Activated CD4-positive, alpha-beta T cell treated with anti-CD3 and anti-CD28 coated beads, Interleukin-2, amount 50 U/mL, for 48 hours (primary cell): ENCODE measurements at places on chromosomes 1 and 21.

DNA sequence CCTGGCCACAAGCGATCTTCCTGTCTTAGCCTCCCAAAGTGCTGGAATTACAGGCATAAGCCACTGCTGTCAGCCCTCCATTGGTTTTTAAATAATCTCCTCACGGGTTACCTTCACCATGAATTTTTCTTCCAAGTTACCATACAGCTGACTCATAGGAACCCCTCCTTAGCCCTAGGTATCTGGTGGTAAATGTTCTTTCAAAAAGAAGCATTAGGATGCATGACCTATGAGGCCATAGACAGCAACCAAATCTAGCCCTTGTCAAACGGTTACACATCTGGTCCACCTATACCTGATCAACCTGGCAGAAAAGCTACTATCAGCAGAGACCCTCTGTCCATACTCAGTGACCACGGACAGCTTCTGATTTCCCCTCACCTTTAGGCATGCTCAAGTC lies 12.7 kb upstream of the DEGS1 start:
- no peak for DNase-seq

DNA sequence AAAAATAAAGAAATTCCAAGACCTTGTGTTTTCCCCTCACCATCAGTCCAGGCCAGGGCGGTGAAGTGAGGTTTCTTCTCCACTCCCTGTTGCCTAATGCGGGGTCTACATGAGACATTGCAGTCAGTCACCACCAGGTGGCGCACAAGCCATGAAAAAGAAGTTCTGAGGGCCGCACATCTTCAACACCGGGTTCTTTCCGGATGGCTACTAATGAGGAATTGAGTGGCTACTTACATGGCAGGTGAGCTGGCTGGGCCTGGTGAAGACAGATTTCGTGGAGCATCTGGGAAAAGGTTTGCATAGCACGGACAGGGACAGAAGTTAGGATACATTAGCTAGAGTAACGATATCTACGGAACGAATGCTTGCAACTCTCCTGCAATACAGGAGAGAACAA lies 15.8 kb upstream of the S100A11 start:
- DNase-seq, result peak; percentile 91

- DNase-seq, result no peak
Observed at GRCh38 chr1:41708332-41708731, 210.4 kb downstream of the HIVEP3 start.

GRCh38 chr1:39890273-39890672 lies 7.0 kb upstream of the TRIT1 start:
- no peak for DNase-seq

DNA sequence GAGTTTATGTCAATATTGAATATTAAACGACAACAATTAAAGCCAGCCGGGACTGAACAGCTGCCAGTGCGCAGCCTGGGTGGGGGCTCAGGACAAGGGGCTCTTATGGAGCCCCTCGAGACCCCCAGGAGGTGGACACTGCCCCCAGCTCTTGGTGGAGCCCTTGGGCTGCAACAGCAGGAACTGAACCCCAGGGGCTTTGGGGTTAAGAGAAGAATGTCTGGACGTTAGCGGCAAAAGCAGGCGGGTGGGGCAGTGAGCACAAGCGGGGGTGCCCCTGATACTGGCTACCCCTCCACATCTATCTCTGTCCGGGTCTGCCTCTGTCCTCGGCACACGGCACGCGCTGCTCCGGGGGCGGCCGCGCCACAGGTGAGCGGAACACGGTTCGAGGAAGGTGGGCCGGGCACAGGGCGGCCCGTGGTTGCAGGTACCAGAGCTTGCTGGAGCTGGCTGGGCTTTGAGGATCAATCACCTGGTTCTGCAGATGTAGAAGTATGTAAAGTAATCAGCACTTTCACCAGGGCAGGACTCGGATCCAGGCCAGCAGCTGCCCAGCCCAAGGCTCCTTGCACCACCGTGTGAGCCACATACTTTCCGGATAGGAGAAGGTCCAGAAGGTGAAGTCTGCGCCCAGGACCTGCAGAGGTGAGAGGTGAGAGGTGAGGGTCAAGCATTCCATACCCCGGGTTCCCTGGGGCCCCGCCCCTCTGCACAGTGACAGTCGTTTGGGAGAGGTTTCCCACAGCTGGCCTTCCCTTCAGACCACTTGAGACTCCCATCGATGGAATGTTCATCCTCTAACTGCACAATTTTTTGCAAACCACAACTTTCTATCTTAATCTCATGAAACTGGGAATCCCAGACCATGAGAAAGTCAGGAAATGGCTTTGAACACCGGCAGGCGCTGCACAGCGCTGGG lies 12.4 kb upstream of the POFUT2 start:
- DNase-seq, result no peak

DNA sequence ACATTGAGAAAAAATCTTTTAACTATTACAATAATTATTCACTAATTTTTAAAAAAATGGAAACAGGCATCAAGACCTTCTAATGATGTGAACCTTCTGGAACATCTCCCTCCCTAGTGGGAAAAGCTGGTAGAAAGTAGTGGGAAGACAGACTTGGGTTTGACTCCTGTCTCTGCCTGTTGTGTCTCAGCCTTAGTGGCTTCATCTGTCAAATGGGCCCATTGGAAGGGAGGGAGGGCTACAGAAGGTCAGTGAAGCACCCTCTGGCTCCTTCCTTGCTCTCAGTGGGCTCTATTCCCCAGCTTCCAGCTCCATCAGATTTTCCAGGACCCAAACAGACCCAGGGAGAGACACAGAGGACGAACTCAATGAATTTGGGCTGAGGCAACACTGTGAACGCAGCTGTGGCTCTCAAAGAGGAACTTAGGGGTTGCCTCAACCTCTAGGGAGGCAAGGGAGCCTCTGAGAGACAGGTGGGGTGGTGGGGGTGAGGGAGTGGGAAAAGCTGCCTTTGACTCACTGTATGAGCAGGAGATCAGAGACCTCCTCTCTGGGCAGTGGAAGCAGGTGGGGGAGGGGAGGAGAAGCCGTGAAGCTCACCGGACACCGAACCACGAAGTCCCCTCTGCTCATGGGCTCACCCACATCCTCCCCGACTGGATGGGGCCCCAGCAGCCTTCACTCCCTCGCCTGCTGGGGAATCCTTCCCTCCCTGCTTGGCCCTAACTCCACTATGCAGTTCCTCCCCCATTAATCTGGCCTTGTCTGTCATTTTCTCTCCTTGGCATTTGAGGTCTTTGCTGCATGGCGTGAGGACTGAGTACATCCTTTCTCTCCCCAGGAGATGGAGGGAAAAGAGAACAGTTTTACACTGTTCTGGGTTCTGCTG lies 4.5 kb downstream of the CNR2 start:
- DNase-seq, result peak; percentile 9

GRCh38 chr1:110087812-110088738 lies 17.6 kb upstream of the ALX3 start:
- DNase-seq, result peak; percentile 61

DNA sequence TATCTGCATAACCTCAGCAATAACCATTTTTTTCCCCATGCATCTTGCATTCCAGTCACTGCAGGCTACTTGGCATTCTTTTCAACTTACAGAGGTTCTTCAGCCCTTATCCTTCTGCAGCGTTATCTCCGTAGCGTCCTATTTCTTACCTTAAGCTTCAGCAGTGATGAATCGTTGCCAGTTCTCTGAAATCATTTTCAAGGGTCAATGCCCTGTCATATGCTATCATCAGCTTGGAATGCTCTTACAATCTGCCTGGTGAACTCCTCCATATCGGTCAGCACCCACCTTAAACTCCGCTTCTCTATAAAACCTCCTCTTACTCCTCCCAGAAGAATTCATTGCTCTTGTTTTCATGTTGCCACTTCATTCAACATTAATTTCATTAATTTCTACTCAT lies 105.1 kb upstream of the DPH5 start:
- DNase-seq, result no peak

- DNase-seq, result no peak
Observed at GRCh38 chr1:91716339-91716738, 169.6 kb downstream of the TGFBR3 start.
